ENCODE measurements at places on chromosomes 7 and 10.

GRCh38 chr7:92644406-92645113 lies 54.4 kb upstream of the FAM133B start:
- DNase-seq, result no peak

- no peak for DNase-seq
These were observed 10.0 kb downstream of the LOXL4 start for GRCh38 chr10:98257961-98258360.

DNA sequence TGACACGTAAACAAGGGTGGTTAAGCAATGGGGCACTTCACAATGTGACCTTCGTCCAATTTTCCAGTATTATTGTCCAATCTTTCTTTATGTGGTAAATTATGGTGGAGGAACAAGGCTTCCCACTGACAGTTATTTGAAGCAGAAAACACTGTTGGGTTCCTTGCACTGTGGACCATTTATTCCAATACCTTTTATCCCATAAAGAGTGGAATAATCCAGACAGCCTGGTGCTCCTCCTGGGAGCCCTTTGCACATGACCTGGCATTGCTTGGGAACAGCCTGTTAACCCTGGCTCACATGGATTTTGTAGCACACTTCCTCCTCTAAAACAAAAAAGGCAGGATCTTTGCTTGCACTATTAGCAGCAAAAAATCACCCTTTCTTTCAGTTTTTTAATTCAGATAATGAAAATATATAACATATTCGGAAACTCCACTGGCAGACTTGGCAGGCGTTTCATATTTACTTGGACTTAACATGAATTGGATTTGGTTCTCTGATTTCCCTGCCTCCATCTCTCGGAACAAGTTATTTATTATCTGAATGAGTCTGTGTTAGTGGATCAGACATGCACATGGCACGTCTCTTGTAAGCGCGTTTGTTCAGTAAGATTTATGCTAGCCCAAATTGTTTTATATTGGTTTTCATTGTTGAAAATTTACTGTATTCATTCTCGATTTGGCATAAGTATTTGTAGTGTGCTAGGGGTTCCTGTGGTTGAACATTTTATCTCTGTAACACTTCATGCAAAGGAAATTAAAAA lies 59.3 kb downstream of the BMPER start:
- peak; percentile 59 for DNase-seq

DNA sequence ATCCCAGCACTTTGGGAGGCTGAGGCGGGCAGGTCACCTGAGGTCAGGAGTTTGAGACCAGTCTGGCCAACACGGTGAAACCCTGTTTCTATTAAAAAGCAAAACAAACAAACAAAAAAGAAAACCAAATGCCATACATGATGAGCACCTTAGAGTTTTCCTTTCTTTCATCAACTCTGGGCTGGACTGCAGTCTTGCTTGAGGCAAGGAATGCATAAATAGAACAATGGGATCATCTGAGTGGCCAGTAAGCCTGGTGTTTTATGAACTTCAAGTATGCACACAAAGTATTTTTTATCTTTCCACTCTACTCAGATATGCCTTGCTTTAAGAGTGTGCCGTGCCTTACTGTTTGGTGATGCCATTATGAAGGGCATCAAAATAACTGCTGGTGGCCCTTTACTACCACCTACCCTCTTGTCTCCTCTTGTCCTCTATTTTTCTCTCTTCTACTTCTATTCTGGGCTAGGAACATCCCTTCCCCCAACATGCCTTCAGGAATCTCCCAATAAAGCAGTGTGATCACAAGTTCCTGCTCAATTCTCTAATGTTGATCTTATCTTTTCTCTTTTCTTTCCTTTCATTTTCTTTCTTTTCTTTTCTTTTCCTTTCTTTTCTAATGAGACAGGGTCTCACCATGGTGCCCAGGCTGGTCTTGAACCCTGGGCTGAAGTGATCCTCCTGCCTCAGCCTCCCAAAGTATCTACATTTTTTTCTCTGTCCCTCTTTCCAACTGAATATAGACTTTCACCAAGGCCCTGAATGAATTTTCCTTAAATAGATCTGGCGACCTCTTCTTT lies 10.2 kb downstream of the SCD start:
- DNase-seq, result no peak

DNA sequence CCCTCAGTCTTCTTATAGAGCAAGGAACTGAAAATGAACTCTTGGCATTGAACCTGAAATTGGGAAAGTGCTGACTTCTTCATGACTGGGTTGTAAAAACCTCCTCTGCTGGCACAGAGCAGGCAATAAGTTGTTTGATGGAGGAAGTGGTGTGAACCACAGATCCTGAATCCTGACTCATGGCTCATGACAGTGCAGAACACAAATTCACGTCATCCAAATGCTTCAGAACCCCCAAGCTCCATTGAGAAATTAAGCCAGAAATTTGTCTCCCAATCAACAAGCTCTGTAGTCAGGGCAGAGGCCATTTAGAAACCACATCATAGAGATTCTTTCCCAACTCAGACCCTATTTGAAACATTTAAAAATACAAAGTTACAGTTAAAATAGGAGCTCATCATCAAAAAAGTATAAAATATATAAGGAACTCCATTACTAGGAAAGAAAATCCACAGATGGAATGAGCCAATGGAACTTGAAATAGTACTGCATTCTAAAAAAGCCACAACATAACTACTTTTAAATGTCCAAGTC lies 10.3 kb upstream of the STK17A start:
- DNase-seq, result no peak

- DNase-seq, result no peak
These were observed 40.0 kb upstream of the MACC1 start for GRCh38 chr7:20257212-20257611.

DNA sequence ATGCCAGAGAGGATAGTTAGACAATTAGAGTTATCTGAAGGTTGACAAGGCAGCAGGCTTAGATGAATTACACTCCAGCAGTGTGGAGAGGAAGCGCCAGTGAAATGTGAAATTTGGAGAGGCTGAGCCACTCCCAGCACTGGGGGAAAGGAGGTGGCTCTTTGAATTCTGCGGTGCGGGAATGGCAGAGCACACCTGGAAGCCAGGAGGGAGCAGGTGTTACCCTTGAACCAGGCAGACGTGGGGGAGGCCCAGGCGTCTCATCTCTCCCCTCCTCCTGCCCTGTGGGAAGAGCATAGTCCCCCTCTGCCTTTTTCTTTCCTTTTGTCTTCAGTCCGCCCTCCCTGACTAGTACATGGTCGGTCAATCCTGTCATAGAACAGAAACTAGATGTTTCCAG lies 203.1 kb downstream of the DPP6 start:
- no peak for DNase-seq

- peak; percentile 8 for DNase-seq
These were observed 31.9 kb upstream of the GUSB start for GRCh38 chr7:66013938-66014337.

DNA sequence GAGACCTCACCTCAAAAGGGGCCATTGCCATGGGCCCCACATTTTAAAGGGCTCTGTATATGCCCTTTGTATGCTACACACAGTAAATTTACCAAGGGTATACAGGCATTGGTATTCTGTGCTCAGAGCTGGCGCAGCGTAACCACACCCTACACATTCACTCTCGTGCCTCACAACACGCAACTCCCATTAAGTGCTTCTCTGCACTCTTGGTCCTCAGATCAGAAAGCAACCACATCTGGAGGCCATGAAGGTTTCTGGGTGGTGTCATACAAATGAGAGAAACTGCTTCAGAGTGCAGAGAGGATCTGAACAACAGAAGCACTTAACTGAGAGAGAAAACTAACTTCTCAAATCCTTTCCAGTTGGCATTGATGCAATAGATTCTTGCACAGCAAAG lies 9.4 kb upstream of the CACUL1 start:
- no peak for DNase-seq

DNA sequence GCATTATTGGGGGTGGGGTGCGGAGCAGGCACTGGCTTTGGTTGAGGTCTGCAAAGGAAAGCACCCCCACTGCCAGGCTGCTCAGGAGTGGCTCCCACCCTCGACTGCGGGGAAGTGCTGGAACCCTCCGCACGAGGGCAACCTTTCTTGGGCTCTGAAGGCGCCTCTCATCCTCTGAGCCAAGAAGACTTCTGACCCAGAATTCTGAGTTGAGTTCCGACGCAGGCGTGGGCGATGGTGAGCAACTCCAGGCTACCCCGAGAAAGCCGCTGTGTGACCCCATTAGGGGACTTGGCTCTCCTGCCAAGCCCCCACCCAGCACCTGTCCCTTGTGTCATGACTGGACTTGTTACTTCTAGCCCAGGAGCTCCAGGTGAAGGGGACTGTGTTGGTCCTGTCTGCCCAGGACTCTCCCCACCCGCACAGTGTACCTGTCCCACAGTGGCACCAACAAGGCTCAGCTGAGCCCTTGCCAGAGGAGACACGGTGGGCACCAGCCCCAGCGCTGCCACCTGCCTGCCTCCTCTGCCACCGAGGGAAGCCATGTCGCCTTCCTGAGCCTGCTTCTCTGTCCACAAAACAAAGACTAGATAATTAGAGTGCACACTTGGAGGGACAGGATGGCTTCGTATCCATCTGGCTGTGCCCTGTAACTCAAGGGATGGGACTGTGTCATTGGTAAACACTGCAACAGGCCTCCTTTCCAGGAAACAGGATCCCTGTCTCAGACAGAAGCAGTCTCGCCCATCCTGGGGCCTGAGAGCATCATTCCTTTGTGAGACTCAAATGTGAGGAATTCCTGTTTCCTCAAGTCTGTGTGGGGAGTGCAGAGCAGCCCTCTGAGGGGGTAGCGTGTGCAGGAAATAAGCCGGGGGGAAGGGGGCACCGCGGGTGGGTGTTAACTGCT lies 128.8 kb downstream of the LHPP start:
- no peak for DNase-seq

DNA sequence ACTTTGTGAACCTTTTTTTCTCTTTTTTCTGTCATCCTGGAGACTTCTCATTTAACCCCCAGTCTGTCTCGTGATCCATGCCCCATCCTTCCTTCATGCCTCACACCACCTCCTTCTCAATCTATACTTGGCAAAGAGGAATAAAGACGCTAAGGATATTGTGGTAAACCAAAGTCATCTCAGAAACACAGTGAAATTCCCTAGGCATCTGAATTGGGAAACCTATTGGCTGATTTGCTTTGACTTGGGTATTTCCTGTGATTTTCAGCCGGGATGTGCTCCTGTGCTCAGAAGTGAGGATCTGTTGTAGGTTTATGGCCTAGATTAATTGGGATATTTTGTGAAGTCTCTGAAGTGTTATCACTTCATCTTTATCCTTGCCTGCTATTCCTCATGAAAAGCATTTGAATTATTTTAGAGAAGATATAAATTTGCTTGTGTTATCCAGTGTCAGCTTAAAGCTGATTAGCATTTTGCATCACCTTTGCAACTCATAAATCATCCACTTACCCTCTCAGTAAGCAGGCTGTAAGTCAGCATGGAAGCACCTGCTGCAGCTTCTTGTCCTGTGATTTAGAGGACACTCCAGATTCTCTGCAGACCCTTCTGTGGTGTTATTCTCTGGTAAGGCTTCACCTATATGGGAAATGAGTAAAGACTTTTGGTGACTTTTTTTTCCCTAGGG lies 138.0 kb downstream of the AUTS2 start:
- DNase-seq, result no peak

- DNase-seq, result peak; percentile 87
These were observed 124.4 kb downstream of the TACC2 start for GRCh38 chr10:122113161-122113944.

GRCh38 chr10:117461766-117462423 lies 80.7 kb upstream of the EMX2 start:
- DNase-seq, result no peak

DNA sequence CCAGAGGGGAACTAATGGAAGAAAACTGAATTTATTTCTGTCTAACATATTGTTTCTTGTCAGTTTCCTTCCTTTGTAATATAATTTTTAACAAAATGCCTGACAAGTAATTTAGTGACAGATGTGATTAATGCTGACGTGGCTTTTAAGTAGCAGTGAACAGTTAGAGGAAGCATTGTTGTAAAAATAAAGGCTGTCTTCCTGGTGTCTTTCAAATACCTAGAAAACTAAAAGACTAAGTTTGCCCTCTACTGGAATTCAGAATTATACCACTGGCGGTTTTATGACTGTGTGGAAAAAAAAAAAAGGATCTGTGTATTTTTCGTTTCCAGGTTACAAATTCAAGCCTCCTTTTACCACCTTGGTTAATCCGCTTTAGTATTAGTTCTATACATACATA lies 217.1 kb upstream of the DPP6 start:
- peak; percentile 36 for DNase-seq

DNA sequence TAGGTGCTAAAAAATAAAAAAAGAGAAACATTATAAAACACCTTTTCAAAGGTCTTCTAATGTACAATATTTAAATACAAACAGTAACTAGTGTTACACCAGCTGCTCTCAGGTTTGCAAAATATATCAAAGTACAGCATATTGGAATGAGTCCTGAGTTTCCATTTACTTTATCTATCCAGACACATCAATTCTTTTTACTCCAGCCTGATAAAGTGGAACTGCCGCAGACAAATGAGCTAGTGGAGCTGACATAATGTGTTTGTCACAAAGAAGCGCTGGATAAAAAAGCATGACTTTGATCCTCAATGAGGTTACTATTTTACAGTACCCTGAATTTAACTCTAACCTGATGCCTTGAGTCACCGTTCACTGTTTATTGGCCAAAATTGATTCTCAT lies 1243.1 kb downstream of the GATA3 start:
- DNase-seq, result peak; percentile 69

- no peak for DNase-seq
These were observed 1033.8 kb downstream of the NRG3 start for GRCh38 chr10:82908751-82909150.

GRCh38 chr7:28774261-28774988 lies 183.7 kb downstream of the TRIL start:
- no peak for DNase-seq

DNA sequence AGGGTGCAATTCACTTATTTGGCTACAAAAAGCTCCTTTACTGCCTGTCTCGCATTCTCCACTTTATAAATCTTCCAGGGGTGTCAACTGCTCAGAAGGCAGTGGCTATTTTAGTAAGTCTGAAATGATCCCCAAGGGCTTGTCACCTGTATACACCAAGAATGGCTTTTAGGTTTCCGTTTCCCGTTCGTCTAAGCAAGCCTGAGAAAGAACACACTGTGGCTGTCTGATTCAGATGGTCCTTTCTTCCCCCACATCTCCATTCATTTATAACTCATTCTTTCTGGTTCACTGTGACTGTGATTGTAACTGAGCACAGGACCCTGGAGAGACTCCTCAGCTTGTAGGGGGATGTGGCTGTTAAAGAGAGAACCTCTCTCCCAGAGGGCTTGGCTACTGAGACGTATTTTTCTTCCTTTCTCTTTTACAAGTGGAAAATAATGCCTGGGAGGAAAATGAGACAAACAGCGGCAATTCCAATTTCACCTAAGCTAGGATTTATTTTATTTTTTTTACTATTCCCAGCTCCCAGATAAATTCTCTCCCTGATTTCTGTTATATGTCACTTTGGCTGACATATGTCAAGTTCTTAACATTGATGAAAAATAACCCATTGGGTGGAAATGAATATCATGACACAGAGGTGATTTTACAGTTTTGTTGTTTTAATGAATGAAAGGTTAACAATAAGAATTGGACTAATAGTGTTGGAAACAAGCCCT lies 129.3 kb downstream of the FAM107B start:
- DNase-seq, result peak; percentile 64

Data from eye (tissue), 1 donor.